ENCODE measurements at places on chromosomes 16 and 17.

- DNase-seq, result no peak
Measured at GRCh38 chr16:74186561-74186971, 110.0 kb upstream of the PSMD7 start.

GRCh38 chr16:49330562-49331201 lies 42.9 kb upstream of the C16orf78 start:
- DNase-seq, result no peak

DNA sequence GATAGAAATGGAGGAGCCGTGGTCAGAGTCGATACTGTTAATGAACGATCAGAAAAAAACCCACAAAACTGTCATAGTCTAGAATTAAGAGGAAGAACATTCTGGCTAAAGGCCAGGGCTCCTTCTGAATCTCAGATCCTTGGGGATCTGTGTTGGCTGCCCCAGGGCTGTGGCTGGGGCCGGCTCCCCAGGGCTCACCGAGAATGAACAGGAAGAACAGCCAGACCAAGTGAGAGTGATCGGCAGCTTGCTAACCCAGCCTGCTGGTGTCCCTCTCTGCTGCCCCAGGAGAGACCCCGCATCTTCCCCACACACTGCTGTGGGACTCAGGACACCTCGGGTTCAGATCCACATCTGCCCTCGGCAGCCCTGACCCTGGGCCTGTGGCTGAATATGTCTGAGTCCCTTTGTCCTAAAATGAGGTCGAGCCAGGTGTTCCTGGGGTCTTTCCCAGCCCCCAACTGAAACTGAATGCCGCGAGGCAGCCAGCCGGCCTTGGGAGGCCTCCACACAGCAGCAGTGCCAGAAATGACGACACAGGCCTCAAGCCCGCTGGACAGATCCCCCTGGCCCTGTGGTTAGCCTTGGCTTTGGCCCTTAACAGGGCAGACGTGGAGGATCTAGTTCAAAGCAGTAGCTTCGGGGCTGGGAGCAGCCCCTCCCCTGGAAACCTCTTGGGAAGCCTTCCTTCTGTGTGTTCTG lies 23.9 kb upstream of the CLEC18A start:
- DNase-seq, result no peak

GRCh38 chr16:30413112-30413806 lies 5.9 kb downstream of the ZNF771 start:
- no peak for DNase-seq

DNA sequence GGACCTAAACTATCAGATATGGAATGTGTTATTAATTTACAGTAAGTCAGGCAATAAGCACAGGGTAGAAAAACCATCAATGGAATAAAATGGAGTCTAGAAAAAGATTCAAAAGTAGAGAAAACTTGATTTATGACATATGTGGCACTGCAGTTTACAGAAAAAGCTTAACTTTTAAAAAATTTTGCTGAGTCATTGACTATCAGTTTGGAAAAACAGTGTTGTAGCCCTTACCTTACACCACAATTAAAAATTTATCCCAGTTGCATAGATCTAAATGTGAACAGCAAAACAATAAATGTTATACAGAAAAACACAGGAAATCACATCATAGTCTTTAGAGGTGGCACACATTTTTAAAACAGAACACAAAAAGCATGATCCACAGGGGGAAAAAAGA lies 108.5 kb downstream of the USP22 start:
- DNase-seq, result no peak

DNA sequence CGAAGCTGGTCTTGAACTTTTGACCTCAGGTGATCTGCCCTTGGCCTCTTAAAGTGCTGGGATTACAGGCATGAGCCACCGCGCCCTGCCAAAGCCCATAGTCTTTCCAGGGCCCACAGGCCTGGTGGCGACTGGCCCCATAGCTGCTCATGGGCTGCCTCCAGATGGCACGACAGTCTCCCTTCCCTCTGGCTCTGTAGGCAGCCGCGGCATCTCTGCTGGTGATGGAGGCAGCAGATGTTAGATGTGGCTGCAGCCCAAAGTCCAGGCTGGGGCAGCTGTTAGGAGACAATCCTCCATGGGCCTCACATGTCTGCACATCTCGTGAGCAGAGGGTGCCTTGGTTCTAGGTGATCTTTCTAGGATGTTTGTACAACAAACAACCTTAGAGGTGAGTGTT lies 69.7 kb upstream of the DNAJA2 start:
- no peak for DNase-seq

DNA sequence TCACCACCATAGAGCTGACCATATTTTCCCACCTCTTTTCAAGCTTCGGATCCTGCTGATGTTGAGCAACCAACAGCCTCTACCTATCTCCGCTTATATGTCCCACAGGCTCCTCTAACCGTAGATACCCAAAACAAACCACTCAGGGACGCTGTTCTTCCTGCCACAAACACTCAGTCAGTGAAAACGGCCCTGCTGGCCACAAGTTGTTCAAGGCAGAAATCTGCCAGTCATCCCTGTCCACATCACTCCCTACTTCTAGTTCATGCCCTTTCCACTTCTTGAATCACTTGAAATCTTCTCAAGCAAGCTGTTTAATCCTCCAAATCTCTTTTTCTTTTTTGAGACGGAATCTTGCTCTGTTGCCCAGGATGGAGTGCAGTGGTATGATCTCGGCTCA lies 7.9 kb downstream of the RABEP2 start:
- DNase-seq, result no peak
